Choroid plexus epithelial cell (primary cell): ENCODE measurements at places on chromosomes 5 and 9.

DNA sequence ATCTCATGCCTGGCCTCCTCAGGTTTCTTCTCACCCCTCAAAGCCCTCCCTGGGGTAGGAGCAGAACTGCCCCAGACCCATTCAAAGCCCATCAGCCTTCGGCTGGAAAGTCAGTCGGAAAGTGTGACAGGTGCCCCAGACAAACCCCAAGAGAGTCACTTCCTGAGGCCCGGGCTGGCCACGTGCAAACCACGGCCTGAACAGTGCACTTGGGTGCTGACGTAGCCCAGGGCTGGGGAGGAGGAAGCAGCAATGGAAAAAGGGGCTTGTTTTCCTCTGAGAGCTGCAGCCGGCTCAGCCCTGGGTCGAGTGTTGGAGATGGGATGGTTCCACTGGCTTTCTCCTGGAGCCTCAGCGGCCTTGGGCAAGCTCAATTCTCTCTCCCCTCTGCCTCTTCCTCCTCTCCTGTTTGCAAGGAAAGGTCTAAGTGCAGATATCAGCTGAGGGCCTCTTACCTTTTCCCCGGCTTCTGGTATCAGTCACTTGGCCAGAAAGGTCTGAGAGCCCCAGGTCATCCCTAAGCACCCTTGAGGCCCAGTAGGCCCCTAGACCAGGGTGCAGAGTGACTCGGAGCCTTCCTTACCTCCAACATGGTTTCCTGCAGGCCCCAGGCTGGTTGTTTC is 5.9 kb upstream of the EGR1 start:
- no peak for DNase-seq

DNA sequence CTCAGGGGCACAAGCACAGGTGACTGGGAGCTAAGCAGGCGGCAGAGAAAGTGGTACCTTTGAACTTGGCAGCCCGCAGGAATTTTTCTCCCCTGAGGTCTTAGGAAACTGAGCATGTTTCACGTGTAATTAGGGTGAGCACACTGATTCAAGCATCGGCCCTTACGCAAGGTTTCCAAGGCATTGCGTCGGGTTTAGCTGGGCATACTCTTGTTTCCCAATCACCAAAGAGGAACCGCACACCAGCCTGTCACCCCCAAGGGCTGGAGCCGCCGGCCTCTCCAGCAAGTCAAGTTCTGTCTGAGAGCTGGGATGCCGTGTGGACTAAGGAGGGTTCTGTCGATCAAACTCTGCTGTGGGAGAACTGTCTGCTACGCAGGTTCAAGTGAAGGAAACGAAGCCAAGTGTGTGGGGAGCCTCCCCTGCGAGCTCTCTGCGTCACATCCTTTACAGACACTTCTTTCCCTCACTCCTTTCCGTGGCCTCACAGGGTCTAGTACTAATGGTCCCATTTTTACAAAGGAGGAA is 53.0 kb downstream of the ERGIC1 start:
- DNase-seq: peak; percentile 99

GRCh38 chr5:130720355-130720754 is 444.7 kb downstream of the HINT1 start:
- DNase-seq: peak; percentile 81

GRCh38 chr9:110691002-110691549 is 22.5 kb downstream of the MUSK start:
- DNase-seq: peak; percentile 35

DNA sequence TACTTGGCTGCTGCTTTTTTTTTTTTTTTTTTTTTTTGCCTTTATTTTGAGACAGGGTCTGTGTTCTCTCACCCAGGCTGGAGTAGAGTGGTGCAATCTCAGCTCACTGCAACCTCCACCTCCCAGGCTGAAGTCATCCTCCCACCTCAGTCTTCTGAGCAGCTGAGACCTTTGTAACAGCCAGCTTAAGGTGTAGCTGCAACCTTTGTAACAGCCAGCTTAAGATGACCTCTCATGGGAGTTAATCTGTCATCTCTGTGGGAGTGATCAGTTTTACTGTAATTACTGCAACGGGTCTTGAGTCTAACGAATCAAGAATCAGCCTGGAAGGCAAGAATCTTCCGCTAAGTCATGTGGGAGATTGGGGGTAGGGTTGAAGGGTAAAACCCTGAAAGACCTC is 31.6 kb upstream of the SNX2 start:
- DNase-seq: no peak

- no peak for DNase-seq
Measured at GRCh38 chr5:125612776-125613175, 810.4 kb upstream of the GRAMD2B start.

DNA sequence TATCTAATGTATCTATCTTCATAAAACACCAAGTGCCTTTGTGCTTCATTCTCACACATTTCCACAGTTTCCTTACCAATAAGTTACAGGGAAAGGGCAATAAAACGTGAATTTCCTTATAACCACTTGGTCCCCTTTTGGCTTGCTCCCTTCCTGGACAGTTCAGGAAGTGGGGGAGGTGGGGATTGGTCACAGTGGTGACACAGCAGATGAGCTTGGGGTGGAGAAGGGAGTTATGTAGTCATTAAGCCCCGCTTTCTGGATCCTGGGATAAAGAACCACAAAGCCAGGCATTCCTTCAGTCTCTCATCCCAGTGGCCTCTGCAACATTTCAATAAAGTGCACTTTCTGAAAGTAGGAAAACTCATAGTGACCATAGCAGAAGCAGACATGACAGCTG is 47.1 kb upstream of the FYB1 start:
- no peak for DNase-seq

- no peak for DNase-seq
Measured at GRCh38 chr5:160318409-160318808, 6.0 kb upstream of the CCNJL start.

- DNase-seq: peak; percentile 94
Measured at GRCh38 chr5:109690975-109691574, 1.3 kb downstream of the MAN2A1 start.

DNA sequence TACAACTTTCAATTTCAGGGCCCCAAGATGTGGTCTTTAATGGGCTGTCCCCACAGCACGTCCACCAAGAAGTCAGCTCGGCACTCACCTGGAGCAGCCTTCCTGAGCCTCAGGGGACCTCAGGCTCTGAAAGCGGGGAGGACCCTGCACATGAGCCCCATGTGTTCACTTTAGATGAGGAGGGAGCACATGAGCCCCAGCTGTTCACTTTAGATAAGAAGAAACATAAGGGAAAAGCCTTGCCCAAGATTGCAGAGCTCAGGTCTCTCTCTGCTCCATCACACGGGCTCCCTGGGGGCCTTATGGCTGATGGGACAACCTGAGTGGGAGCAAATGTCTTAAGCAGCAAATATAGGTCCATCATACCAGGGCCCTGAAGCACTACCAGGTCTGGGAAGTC is 56.4 kb downstream of the NIPSNAP3B start:
- no peak for DNase-seq
